Stimulated activated CD4-positive, alpha-beta T cell treated with anti-CD3 and anti-CD28 coated beads, Interleukin-1b, Interleukin-23, amount 100 ng/mL, for 4 hours (primary cell): ENCODE measurements at places on chromosomes 7 and 10.

DNA sequence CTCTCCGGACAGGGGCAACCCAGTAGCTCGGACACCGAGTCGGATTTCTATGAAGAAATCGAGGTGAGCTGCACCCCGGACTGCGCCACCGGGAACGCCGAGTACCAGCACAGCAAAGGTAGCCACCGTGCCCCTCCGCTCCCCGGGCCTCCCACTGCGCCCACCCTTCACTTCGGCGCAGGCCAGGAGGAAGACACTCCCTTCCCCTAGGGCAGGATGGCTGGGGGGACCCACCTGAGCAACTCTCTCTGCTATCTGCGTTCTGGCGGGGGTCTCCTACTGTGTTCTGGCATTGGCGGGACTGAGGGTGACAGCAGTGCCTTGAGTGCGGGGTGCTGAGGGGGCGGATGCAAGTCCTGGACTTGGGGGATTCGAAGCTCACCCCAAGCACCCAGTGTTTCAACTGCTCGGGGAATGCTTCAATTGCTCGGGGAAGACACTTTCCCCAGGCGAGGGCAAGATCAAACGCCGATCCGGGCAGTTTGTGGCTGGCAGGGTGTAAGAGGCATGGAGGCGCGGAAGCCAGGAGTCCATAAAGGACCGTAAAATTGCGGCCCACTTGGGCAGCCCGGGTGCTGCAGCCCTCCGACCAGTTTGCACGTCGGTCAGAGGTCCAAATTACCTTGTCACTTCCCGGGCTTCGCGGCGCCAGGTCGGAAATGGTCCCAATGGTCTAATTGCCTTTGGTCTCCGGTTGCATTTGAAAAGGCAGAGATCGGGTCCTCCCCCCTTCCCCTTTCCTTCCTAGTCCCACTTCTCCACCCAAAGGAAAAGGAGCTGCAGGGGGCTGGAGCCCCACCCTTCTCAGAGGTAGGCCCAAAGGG, 950 bp downstream of the EVX1 start:
- no peak for DNase-seq

GRCh38 chr7:38306171-38306570, 32.7 kb upstream of the TARP start:
- DNase-seq: no peak

DNA sequence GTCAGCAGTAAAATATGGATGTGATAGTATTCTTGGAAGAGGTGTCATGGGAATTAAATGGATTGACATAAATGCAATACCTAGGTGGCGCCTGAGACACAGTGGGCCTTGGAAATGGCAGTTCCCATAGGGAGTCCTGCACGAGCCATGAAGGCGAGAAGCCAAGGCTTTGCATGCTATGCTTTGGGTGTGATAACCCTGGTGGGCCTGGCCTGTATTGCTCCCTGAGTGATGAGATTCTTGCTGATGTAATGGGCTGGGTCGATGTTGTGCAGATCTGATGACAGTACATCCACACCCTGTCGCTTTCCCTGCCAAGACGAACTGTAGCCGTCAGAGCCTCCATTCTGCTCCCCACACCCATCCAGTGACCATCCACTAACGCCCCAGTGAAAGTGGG, 46.4 kb downstream of the CREB5 start:
- DNase-seq: no peak

DNA sequence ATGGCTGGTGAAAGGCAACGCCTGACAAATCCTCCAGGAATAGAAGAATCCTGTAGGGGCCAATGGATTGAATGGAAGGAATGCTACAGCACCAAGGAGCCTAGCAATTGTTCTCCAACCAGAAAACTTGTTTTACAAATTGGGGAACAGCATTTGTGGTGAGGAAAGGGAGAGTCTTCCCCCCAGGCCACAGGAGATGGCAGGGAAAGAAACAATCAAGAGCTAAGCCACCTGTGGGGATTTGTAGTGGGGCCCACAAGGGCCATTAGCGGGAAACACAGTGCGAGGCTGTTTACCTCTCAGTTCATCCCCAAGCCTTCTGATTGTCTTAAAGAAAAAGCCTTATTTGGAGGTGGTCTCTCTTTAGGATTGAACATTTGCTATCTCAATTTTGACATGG, 48.5 kb upstream of the KCNMA1 start:
- DNase-seq: no peak

- DNase-seq: no peak
Measured at GRCh38 chr7:94529516-94529915, 19.9 kb downstream of the CASD1 start.

GRCh38 chr10:121919666-121920065, 8.2 kb downstream of the ATE1 start:
- DNase-seq: no peak

DNA sequence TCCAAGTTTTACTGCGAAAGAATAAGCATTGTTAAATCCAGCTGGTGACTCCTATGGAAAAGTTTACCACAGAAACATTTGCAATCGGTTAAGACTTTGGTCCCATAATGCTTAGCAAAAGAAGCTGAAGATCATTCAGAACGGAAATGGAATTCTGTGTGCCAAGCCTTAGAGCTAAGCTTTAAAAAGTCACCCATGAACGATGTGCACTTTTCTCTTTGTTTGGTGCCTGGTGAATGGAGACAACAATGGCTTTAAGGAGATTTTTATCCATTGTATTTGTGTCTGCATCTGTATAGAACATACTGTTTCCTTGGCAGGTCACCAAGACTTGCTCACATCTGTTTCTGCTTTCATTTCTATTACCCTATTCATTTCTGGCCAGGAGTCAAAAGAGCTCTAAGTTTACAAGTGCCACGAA, 26.3 kb upstream of the COL1A2 start:
- DNase-seq: no peak

DNA sequence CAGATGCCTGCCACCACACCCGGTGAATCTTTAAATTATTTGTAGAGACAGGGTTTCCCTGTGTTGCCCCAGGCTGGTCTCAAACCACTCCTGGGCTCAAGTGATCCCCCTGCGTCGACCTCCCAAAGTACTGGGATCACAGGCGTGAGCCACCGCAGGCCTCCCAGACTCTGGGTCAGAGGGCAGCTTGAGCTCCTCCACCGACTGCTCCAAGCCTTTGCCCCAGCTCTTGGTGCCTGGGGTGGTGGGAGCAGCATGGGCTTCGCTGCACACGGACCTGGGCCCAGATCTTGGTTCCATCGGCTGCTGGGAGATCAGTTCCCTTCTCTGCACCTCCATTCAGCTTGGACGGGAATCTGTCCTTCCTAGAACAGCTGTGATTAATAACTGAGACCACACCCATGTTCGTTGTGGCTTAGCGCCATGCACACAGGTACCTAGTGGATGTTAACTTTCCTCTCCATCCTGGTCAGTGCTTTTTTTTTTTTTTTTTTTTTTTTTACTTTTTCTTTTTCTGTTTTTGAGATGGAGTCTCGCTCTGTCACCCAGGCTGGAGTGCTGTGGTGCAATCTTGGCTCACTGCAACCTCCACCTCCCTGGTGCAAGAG, 125.3 kb downstream of the CUX1 start:
- DNase-seq: no peak

- no peak for DNase-seq
Measured at GRCh38 chr7:101124376-101125056, 2.4 kb upstream of the SERPINE1 start.

GRCh38 chr7:32061346-32061745, 8.9 kb downstream of the PDE1C start:
- no peak for DNase-seq

GRCh38 chr7:2903682-2904162, 59.6 kb upstream of the GNA12 start:
- no peak for DNase-seq

GRCh38 chr7:54704851-54705250, 54.2 kb downstream of the SEC61G start:
- no peak for DNase-seq

- DNase-seq: no peak
Measured at GRCh38 chr7:128406314-128407232, 3.2 kb downstream of the IMPDH1 start.

- no peak for DNase-seq
Measured at GRCh38 chr10:107442035-107442505, 277.6 kb upstream of the SORCS1 start.

GRCh38 chr10:6052247-6053221, 9.6 kb downstream of the IL2RA start:
- peak; percentile 55 for DNase-seq

GRCh38 chr10:6416892-6417512, 163.1 kb downstream of the PRKCQ start:
- no peak for DNase-seq

GRCh38 chr10:26438534-26439341, 597 bp downstream of the APBB1IP start:
- DNase-seq: peak; percentile 68

DNA sequence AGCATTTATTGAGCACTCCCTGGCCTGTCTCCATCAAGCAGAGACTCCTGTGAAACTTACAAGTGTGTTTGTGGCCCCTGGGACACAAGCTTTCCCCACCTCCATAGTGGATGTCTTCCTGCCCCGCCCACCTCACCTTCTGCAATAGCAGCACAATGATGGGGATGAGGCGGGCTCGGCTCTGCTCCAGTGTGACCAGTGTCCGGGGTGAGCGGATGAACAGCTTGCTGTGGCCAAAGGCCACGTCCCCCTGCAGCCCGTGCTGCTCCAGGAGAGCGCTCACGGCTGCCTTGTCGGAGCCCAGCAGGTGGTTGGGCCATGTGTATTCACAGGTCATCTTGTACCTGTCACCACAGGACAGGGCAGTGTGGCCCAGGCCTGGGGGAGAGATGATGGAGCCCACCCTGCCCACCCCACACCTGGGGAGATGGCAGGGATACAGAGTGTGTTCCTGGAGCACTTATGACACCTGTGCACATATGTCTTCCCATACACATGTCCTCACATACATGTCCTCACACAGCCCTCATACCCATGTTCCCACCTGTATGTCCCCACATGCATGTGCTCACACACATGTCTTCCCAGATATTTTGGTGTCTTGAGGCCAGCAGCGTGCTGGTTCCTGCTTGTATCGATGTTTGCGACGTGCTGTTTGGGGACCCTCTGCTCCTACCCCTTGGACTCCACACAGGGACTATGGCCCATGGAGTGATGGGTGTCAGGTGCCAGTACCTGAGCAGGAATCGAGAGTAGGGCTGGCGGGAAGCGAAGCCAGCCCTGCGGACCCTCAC, 12.7 kb downstream of the MYO1G start:
- no peak for DNase-seq

GRCh38 chr7:73606801-73607691, 17.3 kb downstream of the MLXIPL start:
- DNase-seq: peak; percentile 69

GRCh38 chr10:46516660-46517416, 39.6 kb downstream of the GPRIN2 start:
- no peak for DNase-seq

DNA sequence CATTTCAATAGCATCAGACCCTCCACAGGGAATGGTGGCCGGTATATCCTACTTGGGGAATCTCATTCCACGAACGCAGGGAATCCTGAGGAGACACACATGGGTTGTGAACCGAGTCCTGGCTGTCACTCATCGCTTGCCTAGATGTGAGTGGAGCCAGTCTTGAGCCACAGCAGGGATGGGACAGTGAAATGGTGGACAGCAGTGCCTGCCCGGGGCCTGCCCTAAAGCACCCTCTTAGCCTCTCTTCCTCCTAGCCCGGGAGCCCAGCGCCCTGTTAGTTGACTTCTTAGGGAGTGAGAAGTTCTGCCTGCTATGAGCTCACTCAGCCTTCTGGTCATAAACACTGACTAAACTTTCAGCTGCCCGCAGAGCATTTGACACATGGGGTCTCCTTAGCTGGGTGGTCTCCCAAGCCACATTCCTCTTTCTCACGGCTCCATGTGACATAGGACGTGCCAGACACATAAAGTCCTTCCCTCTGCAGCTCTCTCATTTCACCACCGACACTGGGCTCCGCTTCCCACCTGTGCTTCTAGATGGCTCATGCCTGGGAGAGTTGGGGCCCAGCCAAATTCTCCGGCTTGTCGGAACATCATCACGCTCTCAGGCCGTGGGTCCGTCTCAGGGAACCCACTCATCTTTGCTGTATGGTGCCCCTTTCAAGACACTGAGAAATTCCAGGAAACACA, 60.9 kb downstream of the TCERG1L start:
- DNase-seq: no peak

DNA sequence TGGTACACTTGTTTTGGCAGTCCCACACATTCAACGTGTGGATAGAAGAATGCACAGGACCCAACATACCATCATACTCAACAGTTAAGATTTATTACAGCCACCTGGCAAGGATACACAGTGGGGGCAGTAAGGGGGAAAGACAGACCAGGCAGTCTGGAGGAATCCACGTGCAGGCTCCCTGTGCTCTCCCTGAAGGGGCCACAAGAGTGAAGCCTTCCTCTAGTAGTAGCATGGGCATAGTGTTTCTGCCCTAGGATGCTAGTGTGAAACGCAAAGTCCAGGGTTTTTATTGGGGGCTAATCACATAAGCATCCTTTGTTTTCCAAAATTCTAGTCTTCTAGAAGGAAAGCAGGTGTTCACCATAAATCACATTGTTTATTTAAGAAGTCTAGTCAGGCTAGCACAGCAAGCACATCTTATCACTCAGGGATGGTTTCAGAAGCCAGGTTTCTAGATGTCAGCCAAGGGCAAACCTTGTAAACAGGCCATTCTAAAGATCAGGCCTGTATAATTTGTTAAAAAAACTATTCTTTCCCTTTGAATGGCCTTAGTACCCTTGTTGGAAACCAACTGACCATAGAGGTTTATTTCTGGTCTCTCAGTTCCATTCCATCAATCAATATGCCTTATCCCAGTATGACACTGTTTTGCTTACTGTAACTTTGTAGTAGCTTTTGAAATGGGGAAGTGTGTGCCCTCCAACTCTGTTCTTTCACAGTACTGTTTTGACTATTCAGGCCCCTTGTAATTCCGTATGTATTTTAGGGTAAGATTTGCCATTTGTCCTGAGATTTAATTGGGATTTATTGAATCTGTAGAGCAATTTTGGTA, 12.4 kb upstream of the TFAM start:
- no peak for DNase-seq

DNA sequence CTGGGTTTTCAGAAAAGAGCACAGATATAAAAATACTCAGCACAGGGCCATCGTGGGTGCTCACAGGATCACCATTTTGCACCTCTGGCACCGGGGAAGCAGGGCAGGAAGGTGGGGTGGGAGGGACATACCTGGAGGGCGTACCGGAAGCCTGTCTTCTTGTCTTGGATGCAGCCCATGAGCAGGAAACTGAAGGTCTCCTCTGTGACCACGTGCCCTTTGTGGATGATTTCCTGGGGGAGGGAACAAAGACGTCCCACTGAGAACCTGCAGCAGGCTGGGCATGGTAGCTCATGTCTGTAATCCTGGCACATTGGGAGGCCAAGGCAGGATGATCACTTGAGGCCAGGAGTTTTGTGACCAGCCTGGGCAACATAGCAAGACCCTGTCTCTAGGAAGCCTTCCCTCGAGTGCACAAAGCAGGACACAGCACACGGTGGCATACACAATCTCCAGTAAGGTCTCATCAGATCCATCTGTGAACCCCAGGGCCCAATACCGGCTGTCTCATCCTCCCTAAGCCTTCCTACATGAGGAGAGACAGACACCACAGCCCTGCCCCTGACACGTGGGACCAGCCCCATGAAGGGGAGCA, 9.5 kb downstream of the PTCD1 start:
- DNase-seq: no peak

GRCh38 chr10:43653746-43654145, 5.1 kb upstream of the ZNF32 start:
- no peak for DNase-seq

- no peak for DNase-seq
Measured at GRCh38 chr10:127976701-127977356, 69.9 kb downstream of the PTPRE start.
